AML-193 (cell line): ENCODE measurements at places on chromosomes 7 and 10.

- DNase-seq = no peak
Observed at GRCh38 chr10:6621536-6621935, 41.5 kb upstream of the PRKCQ start.

DNA sequence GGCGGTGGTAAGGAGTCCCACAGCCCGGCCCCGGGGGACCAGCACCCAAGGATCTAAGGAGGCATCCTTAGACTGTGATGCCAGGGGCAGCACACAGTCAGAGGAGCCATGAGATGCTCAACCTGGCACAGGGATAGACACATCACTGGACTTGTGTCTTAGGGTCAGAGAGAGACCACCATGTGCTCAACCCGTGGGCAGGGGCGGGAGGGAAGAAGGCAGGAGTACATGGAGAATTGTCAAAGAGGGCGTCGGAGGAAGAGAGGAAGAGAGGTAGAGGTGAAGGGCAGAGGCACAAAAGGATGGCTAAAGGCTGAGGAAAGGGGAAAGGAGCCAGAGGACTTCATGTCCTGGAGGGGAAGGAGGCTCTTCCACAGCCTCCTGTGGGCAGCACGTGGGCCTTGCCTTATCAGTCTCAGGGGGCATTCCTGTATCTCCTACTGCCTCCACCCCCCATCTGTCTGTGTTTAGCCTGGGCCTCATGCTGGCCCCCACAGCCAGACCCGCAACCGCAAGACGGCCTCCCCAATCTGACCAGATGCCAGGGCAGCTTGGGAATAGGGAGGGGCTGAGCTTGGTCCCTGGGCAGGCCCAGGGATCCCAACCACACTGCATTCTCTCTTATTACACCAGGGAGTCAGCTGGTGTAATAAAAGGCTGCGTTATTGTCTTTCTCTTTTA, 2.2 kb downstream of the ADCY1 start:
- no peak for DNase-seq

DNA sequence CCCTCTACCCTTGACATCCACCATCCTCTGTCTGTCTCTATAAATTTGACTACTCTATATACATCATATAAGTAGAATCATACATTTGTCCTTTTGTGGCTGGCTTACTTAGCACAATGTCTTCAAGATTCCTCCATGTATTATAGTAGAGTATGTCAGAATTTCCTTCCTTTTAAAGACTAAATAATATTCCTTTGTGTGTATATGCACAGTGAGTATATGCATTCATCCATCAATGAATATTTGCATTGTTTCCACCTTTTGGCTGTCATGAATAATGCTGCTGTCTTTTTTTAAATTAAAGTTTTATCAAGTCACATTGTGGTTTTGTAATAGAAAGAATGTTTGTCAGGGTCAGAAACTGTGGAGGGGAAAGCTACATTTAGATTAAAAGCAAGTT, 195.3 kb downstream of the ANK3 start:
- no peak for DNase-seq

DNA sequence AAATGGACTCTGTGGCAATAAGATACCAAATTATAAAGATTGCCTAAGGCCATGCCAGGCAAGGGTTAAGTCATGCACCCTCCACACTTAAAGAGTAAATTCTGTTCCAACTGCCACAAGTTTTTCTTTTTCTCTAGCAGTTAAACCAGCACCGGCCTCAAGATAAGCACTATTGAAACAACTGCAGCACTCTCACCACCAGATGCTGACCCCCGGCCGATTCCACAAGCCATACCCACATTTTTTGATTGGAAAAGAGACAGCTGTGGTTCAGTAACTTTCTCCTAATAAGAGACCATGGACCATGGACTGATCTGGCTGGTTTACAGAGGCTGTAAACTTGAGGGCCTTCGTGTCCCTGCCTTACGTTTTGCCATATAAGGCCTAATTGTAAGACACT, 44.9 kb downstream of the GRM8 start:
- no peak for DNase-seq

DNA sequence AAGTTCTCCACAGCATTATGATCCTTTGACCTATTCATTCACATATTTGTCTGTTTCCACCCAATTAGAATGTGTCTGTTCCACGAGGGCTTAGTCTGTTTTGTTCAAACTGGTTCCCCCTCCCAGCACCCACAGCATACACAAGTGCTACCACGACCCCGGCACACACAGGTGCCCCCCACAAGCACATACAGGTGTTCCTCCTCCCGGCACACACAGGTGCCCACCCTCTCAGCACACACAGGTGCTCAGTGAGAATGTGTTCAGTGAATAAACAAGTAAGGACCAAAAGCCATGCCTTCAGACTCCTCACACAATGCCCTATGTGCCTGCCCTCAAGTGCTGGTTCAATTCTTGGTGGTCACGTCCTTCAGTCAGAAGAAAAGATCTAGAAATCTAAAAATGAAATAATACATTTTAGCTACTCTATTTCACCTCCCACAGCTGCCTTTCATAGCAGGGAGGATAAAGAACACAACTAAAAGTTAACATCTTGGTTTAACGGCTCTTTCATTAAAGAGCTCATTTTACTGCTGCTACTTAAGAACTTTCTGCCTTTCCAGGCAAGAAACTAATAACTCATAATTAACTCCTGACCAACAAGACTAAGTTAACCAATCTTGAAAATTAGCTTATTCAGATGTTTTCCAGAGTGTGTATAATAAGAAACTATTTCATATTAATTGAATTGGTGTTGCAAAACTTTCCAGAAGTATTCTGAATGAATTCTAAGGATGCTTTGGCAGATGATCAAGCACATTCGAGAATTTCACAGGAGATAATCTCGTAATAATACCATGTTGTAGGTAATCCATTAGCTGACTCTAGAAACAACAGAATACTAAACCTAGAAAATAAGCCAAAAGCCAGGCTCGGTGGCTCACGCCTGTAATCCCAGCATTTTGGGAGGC, 2.3 kb downstream of the DNMBP start:
- no peak for DNase-seq

GRCh38 chr7:139104091-139104450, 5.4 kb downstream of the ZC3HAV1 start:
- DNase-seq = peak; percentile 56

DNA sequence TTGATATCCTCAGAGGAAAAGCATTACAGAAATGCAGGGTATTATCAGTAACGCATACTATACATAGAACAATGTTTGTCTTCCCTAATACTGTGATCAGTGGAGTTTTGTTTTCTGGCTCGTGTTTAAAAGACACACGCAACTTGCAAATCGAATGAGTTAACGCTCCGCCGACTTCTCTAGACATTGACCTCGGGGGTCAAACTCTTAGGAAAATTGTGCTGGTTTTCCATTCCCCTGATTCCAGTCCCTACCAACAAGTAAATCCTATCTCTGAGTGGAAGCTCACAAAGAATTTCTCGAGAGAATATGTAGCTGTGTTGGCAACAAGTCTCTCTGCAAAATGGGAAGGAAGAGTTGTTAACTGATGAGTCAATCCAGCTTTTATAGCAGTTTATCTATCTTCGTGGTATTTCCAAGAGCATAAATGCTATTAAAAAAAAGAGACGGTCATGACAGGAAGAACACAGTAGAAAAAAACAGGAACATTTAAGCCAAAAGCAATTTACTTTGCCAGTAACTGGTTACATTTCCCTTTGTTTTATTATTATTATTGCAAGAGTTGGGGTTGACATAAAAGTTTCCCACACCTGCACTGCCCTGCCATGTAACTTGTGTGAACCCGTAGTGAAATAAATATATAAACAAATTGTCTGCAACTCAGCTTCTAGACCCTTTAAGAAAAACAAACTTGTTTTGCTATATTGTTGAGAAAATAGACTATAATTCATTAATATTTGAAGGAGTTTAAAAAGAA, 144.4 kb downstream of the ARID5B start:
- peak; percentile 38 for DNase-seq

GRCh38 chr7:143885951-143886350, 16.0 kb downstream of the TCAF1 start:
- no peak for DNase-seq

GRCh38 chr7:105224884-105225651, 163.7 kb downstream of the SRPK2 start:
- DNase-seq = peak; percentile 77

DNA sequence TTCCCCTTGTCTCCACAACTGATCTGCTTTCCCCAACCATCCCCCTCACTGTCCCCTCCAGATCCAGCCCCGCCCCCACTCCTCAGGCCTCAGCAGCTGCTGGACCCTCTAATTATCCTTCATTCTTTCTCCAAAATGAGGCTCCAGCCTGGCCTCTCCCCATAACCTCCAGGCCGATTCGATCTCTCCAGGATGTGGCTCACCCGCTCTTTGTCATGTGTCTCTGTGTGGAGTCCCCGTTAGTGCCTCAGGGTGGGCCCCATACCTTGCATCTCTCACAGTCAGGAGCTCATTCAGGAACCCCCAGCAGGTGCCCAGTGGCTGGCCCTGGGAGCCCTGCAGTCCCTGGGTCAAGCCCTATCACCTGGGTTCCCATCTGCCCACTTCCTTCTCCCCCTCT, 1.3 kb downstream of the PILRA start:
- DNase-seq = no peak

DNA sequence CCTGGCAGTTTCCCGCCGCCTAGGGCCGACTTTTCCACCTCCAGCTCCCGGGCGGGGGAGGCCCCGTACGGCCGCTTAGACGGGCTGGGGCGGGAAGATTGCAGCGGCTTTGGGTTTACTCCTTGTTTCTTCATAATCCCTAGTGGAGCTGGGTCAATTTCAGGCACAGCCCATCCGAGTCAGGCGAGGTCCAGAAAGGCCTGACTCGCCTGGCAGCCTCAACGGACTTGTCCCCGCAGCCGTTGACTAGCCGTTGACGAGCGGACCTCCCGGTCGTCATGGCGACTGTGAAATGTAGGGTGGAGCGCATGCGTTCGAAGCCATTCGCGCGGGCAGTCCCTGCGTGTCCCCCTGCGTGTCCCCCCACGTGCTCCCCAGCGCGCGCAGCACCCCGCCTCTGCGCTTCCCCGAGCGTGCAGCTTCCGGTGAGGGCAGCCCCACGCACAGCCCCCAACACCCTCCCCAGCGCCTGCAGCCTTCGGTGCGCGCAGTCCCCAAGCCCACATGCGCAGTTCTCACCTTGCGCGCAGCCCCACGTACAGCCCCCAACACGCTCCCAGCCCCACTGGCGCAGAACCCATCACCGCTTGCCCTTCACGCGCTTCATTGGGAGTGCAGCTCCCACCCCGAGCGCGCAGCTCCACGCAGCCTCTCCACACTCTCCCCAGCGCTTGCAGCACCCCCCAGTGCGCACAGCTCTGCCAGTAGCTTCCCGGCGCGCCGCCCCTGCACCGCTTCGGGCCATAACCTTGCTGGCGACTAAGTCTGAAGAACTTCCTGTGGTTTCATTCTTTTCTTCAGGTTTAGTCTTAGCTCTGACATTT, 67.8 kb downstream of the TBX20 start:
- DNase-seq = no peak

- no peak for DNase-seq
Observed at GRCh38 chr10:87657371-87657770, 2.3 kb upstream of the PAPSS2 start.

GRCh38 chr7:54705436-54705835, 53.6 kb downstream of the SEC61G start:
- peak; percentile 0 for DNase-seq

GRCh38 chr10:15053061-15053460, 9.3 kb downstream of the OLAH start:
- DNase-seq = no peak

GRCh38 chr7:1992554-1992953, 240.2 kb downstream of the MAD1L1 start:
- DNase-seq = no peak

DNA sequence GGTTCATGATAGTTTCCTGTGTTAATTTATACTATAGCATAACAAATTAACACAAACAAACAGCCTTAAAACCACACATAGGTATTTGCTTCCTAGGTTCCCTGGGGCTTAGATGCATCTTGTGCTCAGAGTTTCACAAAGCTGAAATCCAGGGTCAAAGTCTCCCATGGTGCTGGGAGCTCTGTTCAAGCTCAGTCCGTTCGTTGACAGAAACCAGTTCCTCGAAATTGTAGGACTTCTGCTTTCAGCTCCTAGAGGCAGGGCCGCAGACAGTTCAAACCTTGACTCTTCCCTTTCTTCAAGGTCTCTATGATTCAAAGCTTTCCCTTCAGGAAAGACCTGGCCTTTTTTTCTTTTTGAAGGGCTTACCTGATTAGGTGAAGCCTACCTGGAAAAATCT, 90.5 kb downstream of the VSTM2A start:
- DNase-seq = no peak

DNA sequence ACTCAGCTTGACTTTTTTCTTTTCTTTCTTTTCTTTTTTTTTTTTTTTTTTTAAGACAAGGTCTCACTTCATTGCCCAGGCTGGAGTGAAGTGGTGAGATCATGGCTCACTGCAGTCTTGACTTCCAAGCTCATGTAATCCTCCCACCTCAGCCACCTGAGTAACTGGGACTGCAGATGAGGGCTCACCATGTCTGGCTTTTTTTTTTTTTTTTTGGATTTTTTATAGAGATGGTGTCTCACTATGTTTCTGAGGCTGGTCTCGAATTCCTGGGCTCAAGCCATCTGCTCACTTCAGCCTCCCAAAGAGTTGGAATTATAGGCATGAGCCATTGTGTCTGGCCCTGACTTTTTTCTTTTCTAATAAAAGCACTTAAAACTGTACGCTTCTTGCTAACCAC, 358.2 kb upstream of the IGFBP3 start:
- DNase-seq = no peak

DNA sequence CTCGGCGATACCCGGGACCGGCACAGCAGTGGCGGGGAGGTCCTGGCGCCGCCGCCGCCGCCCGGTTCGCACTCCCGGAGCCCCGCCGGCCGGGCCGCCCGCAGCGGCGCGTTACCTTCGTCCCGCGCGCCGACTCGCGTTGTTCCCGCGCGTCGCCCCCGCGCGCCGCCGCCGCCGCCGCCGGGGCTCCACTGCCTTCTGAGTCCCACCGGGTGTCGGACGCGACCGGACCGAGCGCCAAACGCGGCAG, at the start of gene EZH2:
Gene EZH2 (minus strand): TSS at position 243 of the 250 bp plus-strand sequence. CDS start 36,993 bp downstream, outside the sequence.
- DNase-seq = no peak

- DNase-seq = no peak
Observed at GRCh38 chr10:104559935-104560334, 81.2 kb upstream of the SORCS3 start.

GRCh38 chr10:111209692-111210091, 132.9 kb downstream of the ADRA2A start:
- DNase-seq = no peak

- DNase-seq = no peak
Observed at GRCh38 chr10:52210161-52210560, 103.9 kb upstream of the DKK1 start.

- no peak for DNase-seq
Observed at GRCh38 chr10:67257018-67257417, 331.2 kb downstream of the LRRTM3 start.

- DNase-seq = no peak
Observed at GRCh38 chr7:144787127-144787526, 48.7 kb downstream of the TPK1 start.

GRCh38 chr7:73536479-73536878, 14.4 kb upstream of the BAZ1B start:
- no peak for DNase-seq

GRCh38 chr7:105261689-105262088, 127.0 kb downstream of the SRPK2 start:
- no peak for DNase-seq

- no peak for DNase-seq
Observed at GRCh38 chr7:67599331-67600062, 602.9 kb downstream of the TYW1 start.
